ENCODE measurements at places on chromosomes 1 and 21. TPM values are rescaled to one million over a fixed set of nuclear protein-coding genes. Genes with fewer than 3 reads are reported as not detected.

The HAO2 gene
- not detected for total RNA-seq

The DMBX1 gene
- 1.1 TPM for total RNA-seq

The LCE2C gene
- total RNA-seq: not detected

The CD1C gene
- total RNA-seq: not detected

The SMPDL3B gene
- total RNA-seq: 1.2 TPM

The SF3B4 gene
- total RNA-seq: 122 TPM

The PLXNA2 gene
- 2.0 TPM for total RNA-seq

The LRRC38 gene
- 0.06 TPM for total RNA-seq

The IPO9 gene
- total RNA-seq: 46.6 TPM

The GJA4 gene
- total RNA-seq: not detected

The INAVA gene
- total RNA-seq: 46.3 TPM

The ZBTB8B gene
- not detected for total RNA-seq

Measured in A549 treated with Mapracorat at 1 μM for 4 hours (cell line).